ENCODE measurements at places on chromosomes 1 and 21.

- DNase-seq = no peak
Measured at GRCh38 chr1:87986130-87986866, 657.6 kb downstream of the LMO4 start.

GRCh38 chr1:30615076-30615795 is 108.1 kb downstream of the MATN1 start:
- DNase-seq = no peak

DNA sequence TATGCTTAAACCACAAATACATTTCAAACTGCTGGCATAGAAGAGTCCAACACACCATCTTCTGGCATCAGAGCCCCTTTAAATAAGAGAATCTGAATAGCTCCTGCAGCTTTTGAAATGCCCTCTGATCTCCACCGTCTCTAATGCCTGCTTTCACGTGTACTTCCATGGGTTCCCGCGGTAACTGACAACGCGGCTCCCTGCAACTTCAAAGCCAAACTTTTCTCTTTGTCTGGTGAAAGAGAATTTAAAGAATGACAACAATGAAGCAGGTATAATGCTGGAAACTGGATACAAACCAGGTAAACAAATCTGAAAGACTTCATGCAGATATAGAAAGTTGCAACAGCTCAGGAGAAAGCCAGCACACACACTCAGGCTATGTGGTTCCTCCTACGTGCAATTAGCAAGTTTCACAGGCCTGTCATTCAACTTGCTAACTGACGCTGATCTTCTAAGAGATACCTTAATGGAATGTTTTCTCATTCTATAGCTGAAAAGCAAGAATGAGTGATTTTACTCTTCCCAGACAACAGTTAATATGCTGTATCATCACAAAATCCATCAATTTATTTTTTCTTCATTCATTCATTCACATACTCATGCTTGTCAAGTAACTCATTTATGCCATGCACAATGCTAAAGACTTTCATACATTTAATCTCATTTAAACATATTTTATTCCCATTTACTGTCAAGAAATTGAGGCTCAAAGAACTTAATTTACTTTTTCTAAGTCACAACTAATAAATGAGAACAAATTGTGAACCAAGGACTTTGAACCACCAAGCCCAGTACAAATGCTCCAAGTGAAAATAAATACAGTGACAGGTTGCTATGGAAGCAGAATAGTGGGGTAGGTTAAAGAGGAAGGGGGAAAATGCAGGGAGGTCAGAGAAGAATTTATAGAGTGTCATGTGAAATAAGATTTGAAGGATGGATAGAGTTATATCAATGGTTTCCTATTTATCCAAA is 202.7 kb upstream of the SNX7 start:
- no peak for DNase-seq

GRCh38 chr1:90650401-90650800 is 66.7 kb downstream of the BARHL2 start:
- peak; percentile 20 for DNase-seq

DNA sequence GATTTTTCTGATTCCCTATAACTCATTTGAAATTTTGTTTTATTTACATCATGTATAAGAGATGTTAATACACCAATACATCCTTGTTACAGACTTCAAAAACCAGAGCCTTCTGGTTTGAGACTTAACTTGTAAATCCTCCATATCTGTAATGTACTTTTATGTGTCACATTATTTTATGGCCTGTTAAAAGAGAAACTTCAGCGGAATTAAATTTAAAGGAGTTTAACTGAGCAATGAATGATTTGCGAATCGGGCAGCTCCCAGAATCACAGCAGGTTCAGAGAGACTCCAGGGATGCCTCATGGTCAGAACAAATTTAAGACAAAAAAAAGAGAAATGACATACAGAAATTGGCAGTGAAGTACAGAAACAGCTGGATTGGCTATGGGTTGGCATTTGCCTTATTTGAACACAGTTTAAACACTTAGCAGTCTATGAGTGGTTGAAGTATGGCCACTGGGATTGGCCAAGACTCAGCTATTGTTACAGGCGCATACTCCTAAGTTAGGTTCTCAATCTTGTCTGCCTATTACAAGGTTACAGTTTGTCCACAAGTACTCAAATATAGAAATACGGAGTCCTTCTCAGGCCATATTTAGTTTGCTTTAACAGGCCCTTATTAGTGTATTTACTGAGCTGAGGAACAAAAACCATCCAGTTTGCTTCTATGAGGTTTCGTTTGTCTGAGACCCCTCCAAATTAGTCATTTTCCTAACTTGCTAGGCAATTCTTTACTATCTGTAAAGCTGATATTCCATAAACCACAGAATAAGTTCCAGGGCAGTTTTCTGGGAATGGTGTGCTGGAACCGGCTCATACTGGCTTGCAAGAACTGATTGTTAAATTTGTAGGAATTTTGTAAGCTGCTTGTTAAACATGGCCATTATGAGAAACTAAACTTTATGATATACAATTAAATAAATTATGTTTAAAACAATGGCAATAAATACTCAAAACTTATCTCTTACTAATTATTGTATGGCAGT is 56.2 kb upstream of the WDR26 start:
- no peak for DNase-seq

DNA sequence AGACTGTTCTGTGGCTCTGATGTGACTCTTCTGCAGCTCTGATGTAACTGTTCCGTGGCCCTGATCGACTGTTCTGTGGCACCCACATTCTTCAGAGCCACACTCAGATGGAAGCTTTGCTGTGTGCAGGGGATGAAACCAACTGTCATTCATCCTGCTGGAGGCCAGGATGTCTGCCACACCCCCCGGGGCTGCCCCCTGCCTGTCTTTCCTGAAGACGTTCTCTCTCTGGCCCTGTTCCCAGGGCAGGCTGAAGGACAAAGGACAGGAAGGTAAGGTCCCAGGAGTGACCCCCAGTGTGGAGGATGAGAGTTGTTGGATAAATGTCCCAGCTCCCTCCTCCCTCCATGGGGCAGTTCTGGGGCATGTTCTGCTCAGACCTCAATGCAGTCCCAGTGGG is 29.4 kb upstream of the UMODL1 start:
- DNase-seq = no peak

DNA sequence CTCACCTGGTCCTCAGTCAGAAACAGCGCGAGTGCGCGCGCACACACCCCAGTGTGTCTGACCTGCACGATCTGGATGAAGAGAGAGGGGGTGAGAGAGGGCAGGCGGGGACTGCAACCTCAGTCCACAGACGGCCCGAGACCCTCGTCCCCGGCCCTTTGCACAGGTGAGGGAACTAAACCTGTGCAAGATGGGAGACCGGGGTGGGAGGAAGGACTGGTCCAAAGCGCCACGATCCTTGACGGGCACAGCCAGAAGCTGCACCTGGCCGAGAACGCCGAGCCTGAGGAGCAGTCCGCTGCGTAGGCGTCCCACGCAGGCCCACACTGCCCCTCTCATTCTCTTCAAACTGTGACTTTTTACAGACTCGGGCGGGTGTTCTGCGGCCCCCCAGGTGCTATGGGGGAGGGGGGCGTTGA is 519 bp upstream of the IQCC start:
- DNase-seq = no peak

DNA sequence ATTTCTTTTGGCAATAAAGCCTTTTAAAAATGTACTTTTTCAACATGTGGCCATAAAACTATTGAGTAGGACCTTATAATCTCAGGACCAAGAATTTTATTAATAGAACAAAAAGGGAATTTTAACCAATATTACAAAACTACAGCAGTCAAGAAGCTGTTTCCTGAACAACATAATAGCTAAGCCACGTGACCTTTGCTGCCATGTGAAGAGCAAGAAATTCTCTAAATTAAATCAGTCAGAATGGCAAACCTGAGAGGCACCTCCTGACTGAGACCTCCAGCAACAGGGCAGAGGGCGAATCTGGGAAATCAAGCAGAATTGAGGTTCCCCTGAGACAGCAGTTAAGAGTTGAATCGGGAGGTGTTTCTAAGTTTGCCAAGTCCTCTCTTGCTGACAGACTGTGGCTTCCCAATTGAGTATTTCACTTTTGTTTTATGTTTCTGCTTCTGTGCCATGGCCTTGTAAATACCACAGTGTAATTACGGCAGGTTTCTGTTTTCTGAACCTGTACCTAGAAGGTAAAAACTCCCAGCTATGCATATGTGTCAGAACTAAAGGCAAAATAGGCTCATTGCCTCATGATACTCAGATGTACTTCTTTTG is 358.4 kb downstream of the NTNG1 start:
- DNase-seq = no peak

DNA sequence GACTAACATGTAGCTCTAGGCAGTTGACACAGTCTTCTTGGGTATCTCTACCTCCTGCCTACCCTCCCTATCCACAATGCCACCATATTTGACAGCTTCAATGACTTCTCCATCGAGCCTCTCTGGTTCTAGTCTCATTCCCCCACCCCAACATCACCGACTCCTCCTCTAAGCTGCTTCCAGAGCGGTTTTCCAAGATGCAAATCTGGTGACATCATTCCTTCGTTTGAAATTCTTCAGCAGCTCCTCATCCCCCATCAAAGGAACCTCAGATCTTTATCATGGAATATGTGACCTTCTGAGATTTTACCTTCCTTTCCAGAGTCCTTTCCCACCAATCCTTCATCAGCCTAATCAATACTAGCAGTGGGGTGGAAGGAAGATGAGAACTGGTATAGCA is 352.4 kb upstream of the RUNX1 start:
- DNase-seq = no peak

DNA sequence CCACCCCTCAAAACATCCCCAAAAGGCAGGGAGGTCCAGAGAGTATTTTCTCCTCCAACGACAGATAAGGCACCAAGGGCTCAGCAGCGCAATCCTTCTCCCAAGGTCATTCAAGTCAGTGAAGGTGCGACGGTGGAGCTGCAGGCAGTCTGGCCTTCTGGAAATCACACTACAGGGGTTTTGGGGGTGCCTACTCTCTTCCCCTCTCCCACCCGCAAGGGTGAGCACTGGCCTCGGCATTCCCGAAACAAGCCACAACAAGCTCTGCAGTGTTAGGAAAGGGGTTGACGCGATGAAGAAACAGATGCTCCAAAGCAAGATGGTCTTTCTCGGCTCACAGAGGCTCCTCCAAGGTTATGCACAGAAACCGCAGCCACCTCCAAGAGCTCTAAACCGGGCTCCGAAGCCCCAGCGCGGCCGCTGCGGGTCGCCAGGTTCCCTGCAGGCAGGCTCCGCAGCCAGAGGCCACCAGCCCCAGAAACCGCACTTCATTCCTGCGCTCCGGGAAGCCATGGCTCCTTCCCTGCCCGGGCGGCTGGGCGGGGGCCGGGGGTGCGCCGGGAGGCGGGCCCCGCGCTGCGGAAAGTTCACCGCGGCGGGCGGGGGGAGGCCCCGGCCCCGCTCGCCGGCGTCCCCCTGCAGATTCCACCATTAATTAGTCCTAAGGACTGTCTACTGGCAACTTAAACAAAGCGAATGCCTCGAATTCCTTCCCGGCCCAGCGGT is 1.1 kb downstream of the LUZP1 start:
- peak; percentile 45 for DNase-seq

- DNase-seq = no peak
Measured at GRCh38 chr1:99397029-99397428, 132.7 kb downstream of the PLPPR4 start.

DNA sequence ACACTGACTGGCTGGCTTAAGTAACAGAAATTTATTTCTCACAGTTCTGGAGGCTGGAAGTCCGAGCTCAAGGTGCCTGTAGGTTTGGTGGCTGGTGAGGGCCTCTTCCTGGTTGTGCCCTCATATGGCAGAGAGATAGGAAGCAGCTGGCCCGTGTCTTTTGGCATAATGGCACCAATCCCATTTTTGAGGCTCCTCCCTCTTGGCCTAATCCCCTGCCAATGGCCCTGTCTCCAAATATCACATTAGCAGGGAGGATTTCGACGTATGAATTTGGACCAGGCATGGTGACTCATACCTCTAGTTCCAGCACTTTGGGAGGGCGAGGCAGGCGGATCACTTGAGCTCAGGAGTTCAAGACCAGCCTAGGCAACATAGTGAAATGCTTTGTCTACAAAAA is 37.4 kb downstream of the AGPAT3 start:
- DNase-seq = no peak

DNA sequence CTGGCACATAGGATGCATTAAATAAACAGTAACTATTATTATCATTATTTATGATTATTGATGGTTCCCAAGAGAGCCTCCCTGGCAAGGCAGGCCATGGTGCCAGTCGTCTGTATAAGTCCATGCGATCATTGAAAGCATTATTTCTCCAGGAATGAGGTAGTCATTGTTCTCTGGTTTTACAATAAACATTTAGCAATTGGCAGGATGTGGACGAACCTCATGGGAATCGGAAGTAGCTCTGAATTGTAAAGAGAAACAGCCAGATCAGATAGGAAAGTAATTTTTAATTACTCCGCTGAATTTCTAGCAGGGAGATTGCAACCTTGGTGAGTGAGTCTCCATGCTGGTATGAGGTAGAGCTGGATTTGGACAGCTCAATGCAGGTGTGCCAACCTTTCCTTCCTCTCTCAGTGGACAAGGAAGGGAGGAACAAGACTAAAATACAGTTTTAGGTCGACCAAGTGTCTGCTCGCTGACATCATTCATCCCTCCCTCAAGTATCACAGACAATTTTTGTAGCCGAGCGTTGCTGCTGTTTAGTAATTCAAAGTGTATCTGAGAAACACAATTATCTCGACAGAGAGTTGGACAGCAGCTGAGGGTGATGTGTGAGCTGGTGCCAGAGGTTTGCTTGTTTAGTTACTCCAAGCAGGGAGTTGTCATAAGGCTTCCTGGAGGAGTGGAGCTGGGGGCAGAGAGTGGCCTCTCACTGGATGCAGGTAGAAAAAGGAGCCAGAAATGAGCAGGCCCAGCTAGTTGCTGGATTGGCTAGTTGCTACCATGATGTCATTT is 250.8 kb downstream of the KCNJ6 start:
- DNase-seq = no peak

DNA sequence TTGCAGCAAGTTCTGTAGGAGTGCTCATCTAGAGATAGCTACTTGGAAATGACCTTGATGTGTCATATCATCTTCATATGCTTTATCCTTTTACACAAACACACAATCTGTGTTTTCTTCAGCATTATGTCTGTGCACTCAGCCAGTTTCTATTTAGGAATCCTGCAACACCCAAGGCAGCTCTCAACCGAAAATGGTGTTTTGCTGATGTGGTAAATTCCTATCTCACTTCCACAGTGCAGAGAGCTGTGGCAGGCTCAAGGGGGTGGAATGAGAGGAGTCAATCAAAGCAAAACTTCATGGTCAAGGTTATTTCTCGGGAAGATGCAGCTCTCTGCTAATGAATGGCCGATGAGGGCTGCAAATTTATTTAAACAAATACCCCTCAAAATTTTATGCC is 59.3 kb downstream of the IGSF5 start:
- DNase-seq = no peak

DNA sequence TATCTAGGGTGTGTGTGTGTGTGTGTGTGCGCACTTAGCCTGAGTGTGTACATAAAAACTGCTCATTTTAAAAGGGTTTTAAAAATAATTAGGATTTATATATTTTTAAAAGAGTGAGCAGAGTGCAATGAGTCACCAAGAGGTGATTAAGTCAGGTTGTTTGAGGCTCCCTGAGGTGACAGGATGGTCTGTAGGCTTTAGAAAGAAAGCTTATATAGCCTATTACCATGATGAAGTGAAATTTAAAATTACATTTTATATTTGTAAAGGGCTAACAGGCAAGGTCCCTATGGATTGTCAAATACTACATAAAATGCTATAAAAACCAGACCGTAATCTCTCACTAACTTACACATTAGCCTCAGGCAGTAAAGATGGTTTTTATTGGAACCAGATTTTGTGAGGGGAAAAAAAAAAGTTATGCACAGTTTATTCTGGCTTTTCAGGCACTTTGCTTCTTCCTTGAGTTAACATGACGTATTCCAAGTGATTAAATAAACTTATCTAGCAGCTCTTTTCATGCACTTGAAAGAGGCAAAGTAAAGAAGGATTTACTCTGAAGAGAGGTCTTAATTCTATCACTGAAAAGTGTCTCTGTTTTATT is 711.7 kb upstream of the PTBP2 start:
- no peak for DNase-seq

- DNase-seq = no peak
Measured at GRCh38 chr1:194298007-194298598, 1111.7 kb upstream of the B3GALT2 start.

All from HuH-7 (cell line).